ENCODE measurements at places on chromosomes 1 and 21.

DNA sequence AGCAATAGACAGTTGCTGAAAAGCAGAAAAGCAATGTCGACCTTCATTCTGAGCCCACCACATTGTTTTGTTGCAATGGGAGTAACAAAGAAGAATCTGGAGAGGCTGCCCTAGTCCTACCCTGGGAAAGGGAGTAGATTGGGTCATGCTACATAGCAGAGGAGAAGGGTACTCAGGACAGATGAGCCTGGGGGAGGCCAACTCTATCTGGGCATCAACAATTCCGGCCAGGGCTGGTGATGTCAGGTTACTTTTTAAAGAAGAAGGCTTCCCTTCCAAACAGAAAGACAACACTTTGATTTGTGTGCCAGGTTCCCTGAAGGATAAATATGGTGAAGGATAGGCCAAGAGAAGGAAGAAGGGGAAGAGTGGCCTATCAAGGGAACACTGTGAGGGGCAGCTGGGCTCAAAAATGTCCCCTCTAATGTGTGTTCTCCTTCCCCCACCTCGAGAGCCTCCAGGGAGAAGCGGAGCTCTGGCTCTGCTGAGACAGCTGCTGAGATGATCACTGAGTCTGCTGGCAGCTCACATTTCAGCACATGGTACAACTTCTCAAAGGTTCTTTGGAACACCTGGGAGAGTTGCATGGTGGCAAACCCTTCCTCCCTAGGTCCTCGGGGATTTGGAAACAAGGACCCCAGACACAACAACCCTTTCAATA is 3.2 kb upstream of the ADIPOR1 start:
- no peak for DNase-seq

- DNase-seq, result no peak
These were observed 98.1 kb upstream of the CXADR start for GRCh38 chr21:17414766-17415165.

- no peak for DNase-seq
These were observed 38.3 kb downstream of the LRRN2 start for GRCh38 chr1:204647114-204647804.

DNA sequence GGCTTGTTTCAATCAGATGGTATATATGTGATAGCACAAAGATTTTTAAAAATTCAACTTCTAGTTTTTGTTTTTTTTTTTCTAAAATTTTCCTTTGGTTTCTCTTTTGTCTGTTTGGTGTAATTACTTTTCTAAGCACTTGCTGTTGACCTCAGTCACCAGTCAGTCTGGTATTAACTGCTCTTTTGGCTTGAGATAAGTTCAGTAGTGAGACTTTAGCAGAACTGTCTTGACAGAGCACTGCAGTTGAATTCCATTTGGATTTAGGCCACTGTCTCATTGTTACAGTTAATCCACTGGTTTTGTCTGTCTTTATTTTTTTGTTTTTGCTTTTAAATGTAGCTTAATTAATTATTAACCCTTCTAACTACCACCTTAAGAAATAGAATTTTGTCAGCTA is 36.2 kb downstream of the OSBPL9 start:
- DNase-seq, result no peak

GRCh38 chr1:36224537-36225282 is 467 bp downstream of the THRAP3 start:
- peak; percentile 81 for DNase-seq

GRCh38 chr1:204348722-204349121 is 11.0 kb downstream of the PLEKHA6 start:
- no peak for DNase-seq

- DNase-seq, result peak; percentile 65
These were observed 109.5 kb upstream of the JUN start for GRCh38 chr1:58893257-58893869.

GRCh38 chr1:159554696-159555095 is 18.9 kb upstream of the OR10J5 start:
- DNase-seq, result no peak

DNA sequence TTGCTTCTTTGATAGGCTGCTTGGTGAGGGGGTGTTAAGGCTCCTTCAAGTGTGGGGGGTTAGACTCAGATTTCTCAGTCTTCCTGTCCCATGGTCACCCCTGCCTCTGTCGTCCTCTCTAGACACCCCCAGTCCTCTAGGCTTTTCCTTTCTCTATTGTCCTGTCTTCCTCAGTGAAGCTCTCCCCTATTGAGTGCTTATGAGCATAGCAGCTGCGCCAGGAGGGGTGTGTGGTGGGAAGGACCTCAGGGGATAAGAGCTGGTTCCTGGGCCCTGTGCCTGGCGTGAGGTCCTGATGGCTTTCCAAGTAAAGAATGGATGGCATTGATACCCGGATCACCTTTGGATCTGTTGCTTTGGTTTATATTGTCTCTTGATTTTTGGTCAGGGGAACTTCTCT is 69.1 kb downstream of the DIP2A start:
- DNase-seq, result no peak

DNA sequence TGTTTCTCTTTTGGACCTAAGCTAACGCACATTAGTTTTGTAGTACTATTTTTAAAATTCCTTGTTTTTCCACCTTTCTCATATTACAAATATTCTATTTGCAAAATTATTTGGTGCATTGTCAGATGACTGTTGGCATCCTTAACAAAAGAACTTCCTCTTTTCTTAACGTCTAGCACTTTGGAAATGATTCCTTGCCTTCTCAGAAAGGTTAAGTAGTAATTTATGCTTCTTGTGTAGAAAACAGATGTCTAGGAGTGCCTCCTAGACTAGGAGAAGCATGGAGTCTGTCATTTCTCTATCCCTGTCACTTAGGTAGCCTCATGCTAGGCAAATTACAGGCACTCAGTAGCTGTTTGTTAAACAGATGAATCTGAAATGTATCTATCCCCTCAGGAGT is 64.4 kb downstream of the HSPA13 start:
- DNase-seq, result no peak

- no peak for DNase-seq
These were observed 146.6 kb downstream of the ROR1 start for GRCh38 chr1:63920154-63921117.

GRCh38 chr1:158027508-158027907 is 34.1 kb downstream of the KIRREL1 start:
- DNase-seq, result no peak

GRCh38 chr1:53272349-53272748 is 34.0 kb upstream of the MAGOH start:
- no peak for DNase-seq

GRCh38 chr1:113226148-113226547 is 153.2 kb downstream of the LRIG2 start:
- DNase-seq, result no peak

GRCh38 chr21:33418691-33419090 is 15.5 kb downstream of the IFNGR2 start:
- no peak for DNase-seq

GRCh38 chr21:32565856-32566465 is 19.4 kb downstream of the TCP10L start:
- DNase-seq, result no peak

DNA sequence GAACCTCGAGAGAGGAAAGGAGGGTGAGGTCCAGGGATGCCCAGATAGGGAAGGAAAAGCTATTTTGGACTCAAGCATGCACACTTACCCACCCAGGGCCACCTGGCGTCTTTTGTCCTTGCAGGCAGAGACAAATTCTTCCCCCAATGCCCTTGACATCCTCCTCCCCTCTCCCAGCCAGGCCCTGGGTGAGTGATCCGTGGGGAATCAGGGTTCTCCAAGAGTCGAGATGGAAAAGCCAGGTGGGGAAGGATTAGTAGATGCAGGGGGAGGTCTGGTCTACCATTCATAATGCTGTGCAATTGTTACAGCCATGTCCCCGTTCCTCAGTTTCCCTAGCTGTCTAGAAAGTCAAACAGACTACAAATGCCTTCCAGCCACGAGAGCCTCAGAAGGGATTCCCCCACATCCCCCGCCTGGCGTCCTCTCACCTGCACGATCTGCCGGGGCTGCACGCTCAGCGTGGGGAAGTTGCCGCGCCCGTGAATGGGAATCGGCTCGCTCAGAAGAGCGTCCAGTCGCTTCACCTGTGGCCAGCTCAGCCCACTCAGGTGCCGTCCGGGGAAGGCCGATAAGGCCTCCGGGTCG is 580 bp downstream of the TENT5B start:
- no peak for DNase-seq

DNA sequence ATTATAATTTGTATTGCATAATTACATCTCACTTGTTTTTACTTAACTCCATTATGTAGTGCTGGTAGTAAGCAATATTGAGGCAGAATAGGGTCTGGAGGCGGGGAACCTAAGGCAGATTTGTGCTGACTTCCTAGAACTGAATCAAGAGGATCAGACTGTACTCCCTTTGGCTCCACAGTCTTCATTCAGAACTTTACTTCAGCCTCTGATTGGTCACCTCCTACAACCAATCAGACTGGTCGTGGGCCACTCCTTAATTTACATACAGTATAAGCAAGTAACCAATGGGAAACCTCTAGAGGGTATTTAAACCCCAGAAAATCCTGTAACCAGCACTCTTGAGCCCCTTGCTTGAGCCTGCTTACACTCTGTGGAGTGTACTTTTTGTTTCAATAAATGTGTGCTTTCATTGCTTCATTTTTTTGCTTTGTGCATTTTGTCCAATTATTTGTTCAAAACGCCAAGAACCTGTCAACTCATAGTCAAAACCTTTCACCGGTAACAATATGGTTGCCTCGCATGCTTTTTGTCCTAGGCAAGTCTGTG is 31.6 kb downstream of the ZBTB8OS start:
- no peak for DNase-seq

- DNase-seq, result no peak
These were observed 47.1 kb downstream of the SYT2 start for GRCh38 chr1:202663131-202663530.

- no peak for DNase-seq
These were observed 75.3 kb upstream of the PALMD start for GRCh38 chr1:99570486-99571089.

DNA sequence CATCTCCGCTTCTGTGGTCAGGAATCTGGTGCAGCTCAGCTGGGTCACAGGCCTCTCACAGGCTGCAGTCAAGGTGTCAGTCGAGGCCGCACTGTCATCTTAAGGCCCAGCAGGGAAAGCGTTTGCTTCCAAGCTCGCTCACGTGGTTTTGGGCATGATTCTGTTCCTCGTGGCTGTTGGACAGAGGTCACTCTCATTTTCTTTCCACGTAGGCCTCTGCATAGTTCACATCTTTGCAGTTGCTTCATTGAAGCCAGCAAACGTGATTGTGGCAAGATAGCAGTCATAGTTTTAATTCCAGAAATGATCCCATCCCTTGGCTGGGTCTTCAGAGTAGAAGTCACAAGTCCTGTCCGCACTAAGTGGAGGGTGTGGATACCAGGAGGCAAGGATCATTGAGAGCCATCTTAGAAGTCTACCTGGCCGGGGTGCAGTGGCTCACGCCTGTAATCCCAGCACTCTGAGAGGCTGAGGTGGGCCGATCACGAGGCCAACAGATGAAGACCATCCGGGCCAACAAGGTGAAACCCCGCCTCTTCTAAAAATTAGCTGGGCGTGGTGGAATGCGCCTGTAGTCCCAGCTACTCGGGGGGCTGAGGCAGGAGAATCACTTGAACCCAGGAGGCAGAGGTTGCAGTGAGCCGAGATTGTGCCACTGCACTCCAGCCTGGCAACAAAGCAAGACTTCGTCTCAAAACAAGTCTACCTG is 24.5 kb downstream of the NECAP2 start:
- no peak for DNase-seq

DNA sequence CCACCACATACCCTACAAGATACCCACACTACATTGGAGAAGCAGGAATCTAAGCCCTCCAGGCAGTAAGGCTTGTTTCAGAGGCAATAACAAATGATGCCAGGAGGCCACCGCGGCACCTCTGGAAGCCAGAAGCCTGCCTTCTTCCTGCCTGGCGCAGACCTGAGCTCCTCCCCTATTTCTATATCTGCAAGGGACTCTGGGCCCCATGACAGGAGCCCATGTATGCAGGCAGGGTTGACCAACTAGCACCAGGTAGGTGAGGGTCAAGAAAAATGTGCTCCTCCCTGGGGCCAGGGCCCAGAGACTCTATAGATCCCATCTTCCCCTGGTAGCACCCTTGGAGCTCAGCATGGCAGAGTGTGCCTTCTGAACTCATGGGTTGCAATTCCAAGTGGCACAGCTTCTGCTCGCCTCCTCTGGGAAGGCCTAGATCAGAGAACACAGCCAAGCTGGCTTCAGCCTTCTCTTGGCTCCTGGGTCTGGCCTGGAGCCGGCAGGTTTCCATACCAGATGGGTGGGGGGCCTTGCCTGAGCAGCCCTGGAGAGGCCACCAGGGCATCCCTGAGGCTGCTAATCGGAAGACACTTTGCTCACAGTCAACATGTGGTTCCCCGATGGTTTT is 85.1 kb downstream of the STUM start:
- DNase-seq, result no peak

- no peak for DNase-seq
These were observed 154.8 kb upstream of the POU3F1 start for GRCh38 chr1:38201431-38201830.

DNA sequence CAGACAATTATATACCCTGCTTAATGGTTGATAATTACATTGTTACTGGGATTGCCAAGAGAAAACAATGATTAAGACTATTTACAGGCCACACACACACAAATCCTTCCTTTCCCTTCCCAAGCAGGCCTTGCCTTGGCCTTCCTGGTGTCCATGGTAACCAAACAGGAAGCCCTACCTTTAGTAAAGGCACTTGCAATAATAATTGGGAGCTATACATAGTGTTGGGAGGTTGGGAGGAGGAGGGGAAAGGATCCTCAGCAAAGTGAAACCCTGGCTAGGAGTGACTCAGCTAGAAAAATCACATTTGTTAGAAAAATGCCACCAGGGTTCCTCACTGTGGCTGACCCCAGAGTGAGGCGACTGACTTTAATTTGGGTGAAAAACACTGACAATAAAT is 122.3 kb upstream of the ADAR start:
- peak; percentile 32 for DNase-seq

DNA sequence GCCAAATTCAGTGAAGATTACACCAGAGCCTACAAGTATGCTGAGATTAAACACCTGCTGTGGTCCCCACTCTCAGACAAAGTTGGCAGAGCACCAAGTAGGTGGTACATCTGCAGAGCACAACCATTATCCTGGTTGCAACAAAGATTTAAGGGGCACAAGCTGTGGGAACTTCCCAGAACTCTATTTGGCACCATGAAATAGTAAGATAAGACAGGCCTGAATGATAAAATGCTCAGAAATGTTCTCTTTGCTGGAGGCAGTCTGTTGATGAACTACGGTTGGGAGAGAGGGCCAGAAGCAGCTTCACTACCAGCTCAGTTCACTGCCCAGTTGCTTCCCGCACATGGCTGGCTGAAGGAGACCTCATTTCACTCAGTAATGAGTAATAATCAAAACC is 19.9 kb downstream of the RPL5 start:
- peak; percentile 16 for DNase-seq
